ENCODE measurements at places on chromosomes 7 and 10. TPM values are rescaled to one million over a fixed set of nuclear protein-coding genes. Genes with fewer than 3 reads are reported as not detected.

The TMEM178B gene
- total RNA-seq, result 0.11 TPM

The GIMAP2 gene
- 33.9 TPM for total RNA-seq

The MAGI2 gene
- 0.60 TPM for total RNA-seq

The CTTNBP2 gene
- 0.77 TPM for total RNA-seq

The CLDN4 gene
- under 0.01 TPM for total RNA-seq

The IFIT1B gene
- not detected for total RNA-seq

The OPN1SW gene
- not detected for total RNA-seq

The FAM131B gene
- total RNA-seq, result 0.11 TPM

The NSMCE4A gene
- total RNA-seq, result 43.1 TPM

The ASIC3 gene
- 0.09 TPM for total RNA-seq

The PLPP4 gene
- total RNA-seq, result not detected

The KCNH2 gene
- total RNA-seq, result not detected

The ORC5 gene
- 25.9 TPM for total RNA-seq

The CCL24 gene
- total RNA-seq, result not detected

The APBB1IP gene
- total RNA-seq, result 0.11 TPM

The FLNC gene
- total RNA-seq, result 98.2 TPM

The AGBL3 gene
- total RNA-seq, result 1.4 TPM

The CDNF gene
- total RNA-seq, result 1.0 TPM

The CRPPA gene
- 1.8 TPM for total RNA-seq

The MCM10 gene
- total RNA-seq, result 2.0 TPM

The LRRD1 gene
- total RNA-seq, result not detected

The BMPER gene
- total RNA-seq, result 1.1 TPM

The AMPH gene
- not detected for total RNA-seq

The ITPRID1 gene
- not detected for total RNA-seq

The SNCG gene
- total RNA-seq, result 153 TPM

The HOXA6 gene
- 1.8 TPM for total RNA-seq

The NUTM2A gene
- 0.09 TPM for total RNA-seq

The BHLHA15 gene
- 0.87 TPM for total RNA-seq

The DOCK1 gene
- 120 TPM for total RNA-seq

The LIPM gene
- not detected for total RNA-seq

The FGF8 gene
- total RNA-seq, result not detected

The GIMAP4 gene
- 389 TPM for total RNA-seq

The ZNF804B gene
- total RNA-seq, result not detected

The FOXI2 gene
- not detected for total RNA-seq

The EPO gene
- total RNA-seq, result not detected

The OR9A2 gene
- total RNA-seq, result not detected

The CALN1 gene
- 2.4 TPM for total RNA-seq

The C10orf143 gene
- total RNA-seq, result 0.69 TPM

The PPP1R17 gene
- not detected for total RNA-seq

The SPAM1 gene
- total RNA-seq, result not detected

The ASB10 gene
- total RNA-seq, result not detected

The AKR1D1 gene
- total RNA-seq, result not detected

The TBXAS1 gene
- 0.87 TPM for total RNA-seq

The STK31 gene
- 0.17 TPM for total RNA-seq

The SFRP4 gene
- total RNA-seq, result under 0.01 TPM

The WIPF3 gene
- total RNA-seq, result not detected

The RPEL1 gene
- total RNA-seq, result 0.09 TPM

The AFAP1L2 gene
- 0.17 TPM for total RNA-seq

The MMS19 gene
- total RNA-seq, result 55.1 TPM

The PON1 gene
- not detected for total RNA-seq

The C7orf57 gene
- not detected for total RNA-seq

The C7orf25 gene
- 3.6 TPM for total RNA-seq

The STOX1 gene
- 0.09 TPM for total RNA-seq

The DRGX gene
- total RNA-seq, result not detected

The C7orf33 gene
- total RNA-seq, result not detected

The SMO gene
- total RNA-seq, result 1.5 TPM

The PTF1A gene
- total RNA-seq, result not detected

The HOXA9 gene
- total RNA-seq, result 2.6 TPM

Measured in dermis lymphatic vessel endothelial cell (primary cell).